ENCODE measurements at places on chromosomes 1 and 21. TPM values are rescaled to one million over a fixed set of nuclear protein-coding genes. Genes with fewer than 3 reads are reported as not detected.

DNA sequence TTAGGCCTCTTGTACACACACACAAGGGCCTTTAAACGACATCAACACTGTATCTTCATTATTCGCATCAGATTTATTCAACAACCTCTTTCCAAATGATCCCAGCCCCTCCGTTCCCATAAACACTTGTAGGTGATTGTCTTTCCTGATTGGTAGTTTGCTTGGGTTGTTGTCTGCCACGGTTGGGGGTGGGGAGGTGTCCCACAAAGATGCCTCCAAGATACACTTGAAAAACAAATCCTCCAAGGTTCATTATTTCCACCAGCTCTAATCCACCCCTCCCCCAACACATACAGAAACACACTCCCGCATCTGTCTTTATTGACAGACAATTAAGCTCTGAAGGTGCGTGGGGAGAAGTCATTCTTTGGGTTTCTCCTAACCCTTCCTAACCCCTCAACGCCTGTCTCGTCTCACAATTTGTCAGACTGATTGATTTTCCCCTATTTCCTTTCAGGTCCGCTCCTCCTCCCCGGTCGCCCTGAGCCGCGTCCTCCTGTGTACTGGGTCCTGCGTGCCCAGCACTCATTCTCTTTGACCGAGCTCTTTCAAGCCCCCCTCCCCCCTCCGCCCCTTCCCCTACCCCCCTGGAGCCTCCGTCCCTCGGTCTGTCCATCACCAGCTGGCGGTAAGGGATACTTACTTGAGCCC is 1.4 kb downstream of the WDR26 start:
- peak; percentile 53 for DNase-seq

The CLDN19 gene
- polyA plus RNA-seq = 0.79 TPM

- DNase-seq = no peak
Observed at GRCh38 chr1:146012703-146013558, 8.6 kb downstream of the HJV start.

DNA sequence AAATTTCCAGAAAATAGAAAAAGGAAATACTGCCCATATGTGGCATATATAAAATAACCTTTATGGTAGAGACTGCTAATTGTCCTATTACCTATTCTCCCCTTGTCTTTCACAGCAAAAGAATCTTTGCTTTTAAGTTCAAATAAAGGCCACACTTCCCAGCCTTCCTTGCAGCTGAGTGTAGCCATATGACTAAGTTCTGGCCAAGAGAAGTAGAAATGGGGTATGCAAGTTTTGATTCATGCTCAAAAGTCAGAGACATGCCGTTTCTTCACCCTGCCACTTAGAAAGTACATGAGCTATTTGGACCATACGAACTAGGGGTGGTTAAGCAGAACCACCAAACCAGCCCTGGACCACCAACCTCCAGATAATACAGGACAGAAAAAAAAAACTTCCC is 18.3 kb upstream of the S100A2 start:
- DNase-seq = no peak

GRCh38 chr1:216379441-216379840 is 43.8 kb downstream of the USH2A start:
- no peak for DNase-seq

- no peak for DNase-seq
Observed at GRCh38 chr1:199311478-199312262, 672.8 kb downstream of the PTPRC start.

DNA sequence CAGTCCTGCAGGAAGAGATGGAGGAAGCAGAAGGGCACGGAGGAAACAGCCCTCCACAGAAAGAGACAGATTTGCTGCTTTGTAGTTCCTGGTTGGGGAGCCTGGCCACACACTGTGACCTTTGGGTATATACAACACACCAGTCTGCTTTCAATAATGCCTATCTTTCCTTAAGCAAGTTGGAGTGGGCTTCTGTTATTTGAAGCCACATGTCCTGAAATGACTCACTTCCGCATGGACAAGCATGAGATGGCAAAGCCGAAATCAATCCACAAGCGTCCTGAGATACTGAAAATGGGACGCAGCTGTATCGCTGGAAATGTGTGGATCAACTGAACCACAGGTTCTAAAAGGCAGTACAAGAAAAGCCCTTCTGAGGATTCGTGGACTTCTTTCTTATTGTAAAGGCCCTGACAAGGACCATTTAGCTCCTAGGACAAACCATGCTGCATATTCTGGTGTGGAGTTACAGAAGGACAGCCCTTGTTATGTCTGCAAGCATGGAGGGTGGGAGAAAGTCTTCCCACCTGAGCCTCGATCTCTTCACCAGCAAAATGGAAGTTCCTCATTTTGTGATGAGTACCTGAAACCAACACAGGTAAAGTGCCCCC is 22.7 kb upstream of the FHAD1 start:
- no peak for DNase-seq

DNA sequence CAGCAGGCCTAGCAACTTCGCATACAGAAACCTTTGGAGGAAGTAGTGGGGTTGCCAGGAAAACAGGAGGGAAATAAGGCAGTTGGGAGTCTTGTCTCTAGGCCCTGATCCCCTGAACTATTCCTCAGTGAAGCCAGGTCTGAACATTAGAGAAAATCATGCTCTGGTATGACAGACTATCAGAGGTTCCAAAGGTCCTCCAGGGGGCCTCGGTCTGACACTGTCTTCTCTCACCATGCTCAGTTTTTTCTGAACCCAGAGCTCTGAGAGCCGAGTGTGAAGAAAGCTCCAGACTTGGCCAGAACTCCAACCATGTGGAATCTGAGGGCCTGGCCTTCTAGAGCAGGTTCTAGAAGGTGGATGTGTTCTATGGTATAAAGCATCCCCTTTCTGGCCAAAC is 4.0 kb downstream of the TOMM40L start:
- DNase-seq = no peak

GRCh38 chr1:114024049-114024448 is 44.8 kb downstream of the OLFML3 start:
- DNase-seq = peak; percentile 45

GRCh38 chr1:59422921-59423575 is 126.2 kb downstream of the FGGY start:
- DNase-seq = peak; percentile 89

- DNase-seq = no peak
Observed at GRCh38 chr1:173258479-173259264, 51.5 kb upstream of the TNFSF4 start.

DNA sequence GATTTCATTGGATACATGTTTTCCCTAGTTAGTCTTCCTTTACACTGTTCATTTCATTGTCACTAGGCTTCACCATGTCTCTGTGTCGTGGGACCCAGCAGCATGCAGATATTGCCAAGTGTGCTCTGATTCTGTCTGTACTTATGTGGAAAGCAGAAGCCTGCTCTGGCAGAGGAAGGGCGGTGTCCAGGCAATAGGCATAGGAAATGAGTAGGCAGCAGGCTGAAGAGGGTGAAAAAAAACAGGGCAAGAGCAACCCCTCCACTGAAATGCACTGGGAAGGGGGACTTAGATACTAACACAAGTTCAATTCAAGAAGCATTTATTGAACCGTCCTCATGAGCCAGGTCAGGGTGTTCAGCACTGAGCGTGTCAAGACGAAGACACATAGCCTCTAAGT is 85.2 kb upstream of the VAV3 start:
- peak; percentile 42 for DNase-seq

The BRINP2 gene
- 0.20 TPM for polyA plus RNA-seq

GRCh38 chr1:180208264-180208663 is 21.8 kb upstream of the LHX4 start:
- no peak for DNase-seq

GRCh38 chr1:245645406-245645805 is 490.6 kb downstream of the KIF26B start:
- no peak for DNase-seq

The LIPI gene
- not detected for polyA plus RNA-seq

The SLC45A3 gene
- polyA plus RNA-seq = 1.5 TPM

The TNFSF4 gene
- 1.3 TPM for polyA plus RNA-seq

The CFAP45 gene
- 9.4 TPM for polyA plus RNA-seq

The LAMTOR2 gene
- 100 TPM for polyA plus RNA-seq

The SPATA21 gene
- polyA plus RNA-seq = 0.23 TPM

The PCP4 gene
- 6.0 TPM for polyA plus RNA-seq

DNA sequence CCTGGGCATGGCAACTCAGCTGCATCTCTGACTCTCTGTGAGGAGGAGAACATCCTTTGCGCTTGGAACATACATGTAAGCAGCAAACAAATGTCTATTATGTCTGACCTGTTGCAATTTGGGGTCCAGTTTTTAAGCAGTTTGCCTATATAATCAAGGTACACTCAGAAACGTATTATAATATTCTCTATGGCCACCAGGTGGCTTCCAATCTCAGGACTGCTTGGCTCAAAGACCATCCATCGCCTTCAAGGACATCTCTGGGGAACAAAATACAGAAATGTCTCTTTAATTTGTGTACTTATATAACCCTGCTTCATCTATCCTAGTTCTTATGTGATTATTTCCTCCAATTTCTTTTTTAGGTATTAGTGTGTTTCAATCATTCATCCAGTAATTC is 227.2 kb downstream of the OLFM3 start:
- DNase-seq = no peak

DNA sequence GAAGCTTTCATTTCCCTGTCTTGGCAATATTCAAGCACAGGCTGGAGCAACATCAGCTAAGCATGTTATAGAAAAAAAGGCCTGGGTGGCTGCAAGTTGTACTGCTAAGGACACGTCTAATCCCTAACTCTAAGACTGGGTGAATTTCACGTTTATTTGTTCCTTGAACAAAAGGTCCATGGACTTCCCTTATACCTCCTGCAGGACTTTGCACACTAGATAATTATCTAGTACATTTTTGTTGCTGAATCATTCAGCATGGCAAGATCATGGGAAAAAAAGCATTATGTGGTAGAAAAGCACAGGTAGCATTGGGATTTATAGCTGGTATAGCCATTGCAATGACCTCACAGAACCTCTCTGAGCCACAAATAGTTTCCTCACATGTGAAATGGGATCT is 130.7 kb upstream of the DMRTA2 start:
- DNase-seq = no peak

The CRYAA gene
- polyA plus RNA-seq = not detected

DNA sequence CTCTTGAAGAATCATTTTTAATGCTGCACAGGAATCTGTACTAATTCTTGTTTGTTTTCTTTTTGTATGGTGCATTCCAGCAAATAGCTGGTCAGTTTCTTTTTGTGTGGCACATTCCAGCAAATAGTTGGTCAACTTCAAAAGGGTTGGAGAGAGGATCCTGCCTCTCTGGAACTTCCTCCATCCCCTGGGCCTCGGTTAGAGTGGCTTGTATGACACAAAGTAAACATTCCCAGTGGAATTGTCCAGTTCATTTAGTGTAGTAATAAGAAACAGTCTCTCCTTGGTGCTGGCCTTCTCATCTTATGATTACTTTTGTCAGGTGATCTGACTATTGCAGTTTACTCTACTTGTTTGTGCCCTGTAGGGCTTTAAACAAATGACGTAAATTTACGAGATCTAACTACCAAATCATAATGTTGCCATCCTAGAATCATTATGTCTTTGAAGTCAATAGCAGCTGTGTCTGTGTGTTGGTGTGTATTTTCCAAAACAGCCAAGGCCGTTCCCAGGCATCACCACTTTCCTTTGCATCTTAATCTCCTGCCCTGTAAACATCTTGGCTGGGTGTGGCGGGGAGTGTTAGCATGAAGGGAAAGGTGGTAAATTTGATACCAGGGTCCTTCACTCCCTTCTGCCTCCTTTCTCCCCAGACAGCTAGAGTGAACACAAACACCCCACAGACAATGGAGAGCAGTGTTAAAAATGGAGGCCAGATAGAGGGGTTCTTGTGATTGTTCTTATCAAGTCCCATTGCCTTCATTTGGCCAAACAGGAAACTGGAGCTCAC is 77.9 kb downstream of the CDC7 start:
- no peak for DNase-seq

The RGS8 gene
- polyA plus RNA-seq = 0.02 TPM

- no peak for DNase-seq
Observed at GRCh38 chr21:44375281-44375651, 21.8 kb downstream of the TRPM2 start.

DNA sequence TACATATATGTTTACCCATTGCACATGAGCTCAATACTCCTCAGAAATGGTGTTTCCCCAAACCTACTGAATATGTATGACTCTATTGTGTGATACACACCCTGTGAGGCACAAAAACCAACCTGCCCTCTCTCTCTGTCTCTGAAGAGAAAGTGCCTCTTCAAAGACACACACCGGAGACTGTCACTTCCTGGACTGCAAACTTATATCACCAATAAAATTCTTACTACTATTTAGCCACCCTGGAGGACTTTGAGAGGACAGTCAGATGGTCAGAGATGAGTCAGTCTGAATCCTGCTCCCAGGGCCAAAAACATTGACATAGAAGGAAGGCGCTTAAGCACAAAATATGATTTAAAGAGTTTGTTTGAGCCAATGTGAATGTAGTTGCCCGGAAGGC is 110.4 kb downstream of the PPIAL4G start:
- no peak for DNase-seq

- DNase-seq = no peak
Observed at GRCh38 chr1:89129911-89130310, 4.0 kb upstream of the GBP2 start.

Measured in right cardiac atrium (tissue), 5 donors.